Amygdala (tissue), 56 donors: ENCODE measurements at places on chromosomes 4 and X.

DNA sequence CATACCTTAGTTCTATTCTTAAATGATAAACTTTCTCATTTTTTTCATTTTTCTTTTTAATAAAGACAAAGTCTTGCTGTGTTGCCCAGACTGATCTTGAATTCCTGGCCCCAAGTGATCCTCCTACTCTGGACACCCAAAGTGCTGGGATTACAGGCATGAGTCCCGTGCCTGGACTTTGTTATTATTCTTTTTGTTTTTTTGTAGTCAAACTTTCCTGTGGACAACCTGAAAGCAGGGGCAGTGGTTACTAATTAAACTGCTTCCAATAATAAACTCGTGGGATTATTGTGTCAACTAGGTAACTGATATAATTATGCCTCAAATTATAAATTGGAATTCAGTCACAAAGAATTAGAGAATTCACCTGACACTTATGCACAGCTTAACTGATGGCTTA is 107.8 kb upstream of the RAPGEF2 start:
- no peak for DNase-seq

GRCh38 chrX:38881727-38882126 is 80.5 kb downstream of the MID1IP1 start:
- no peak for DNase-seq

DNA sequence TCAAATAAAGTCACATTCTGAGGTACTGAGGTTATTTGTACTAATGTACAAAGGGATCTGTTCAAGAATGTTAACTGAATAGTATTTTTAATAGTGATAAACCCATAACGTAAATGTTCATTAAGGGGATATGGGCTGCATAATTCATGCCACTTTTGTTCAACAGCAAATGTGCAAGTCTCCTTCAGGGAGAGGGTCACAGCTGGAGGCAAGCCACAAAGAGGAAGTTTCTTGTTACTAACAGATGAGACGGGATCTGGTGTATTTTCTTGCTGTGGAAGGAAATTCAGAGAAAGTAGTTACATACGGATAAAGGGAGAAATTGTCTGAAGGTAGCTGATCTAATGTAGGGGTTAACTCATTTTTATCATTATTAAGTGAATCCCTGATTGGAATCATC is 10.0 kb downstream of the ZFP42 start:
- DNase-seq = no peak

DNA sequence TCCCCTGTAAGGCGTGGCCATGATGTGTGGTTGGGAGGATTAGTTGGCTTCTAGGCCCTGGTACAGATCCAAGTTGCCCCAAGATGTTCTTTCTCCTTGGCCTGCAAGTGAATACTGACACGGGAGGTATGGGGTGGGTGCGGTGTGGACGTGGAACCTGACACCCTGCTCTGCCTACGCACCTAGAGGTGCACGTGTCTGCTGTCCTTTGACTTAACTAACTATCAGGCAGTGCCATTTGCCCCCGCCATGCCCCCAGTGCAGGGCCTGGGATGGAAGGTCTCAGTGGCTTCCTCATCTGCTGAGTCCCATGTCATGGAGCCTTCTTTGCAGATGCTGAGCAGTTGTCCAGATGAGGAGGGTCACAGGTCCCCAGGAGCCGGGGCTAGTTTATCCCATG is 90.8 kb downstream of the PSAPL1 start:
- no peak for DNase-seq

- no peak for DNase-seq
Measured at GRCh38 chr4:38279077-38279476, 318.9 kb downstream of the PTTG2 start.

DNA sequence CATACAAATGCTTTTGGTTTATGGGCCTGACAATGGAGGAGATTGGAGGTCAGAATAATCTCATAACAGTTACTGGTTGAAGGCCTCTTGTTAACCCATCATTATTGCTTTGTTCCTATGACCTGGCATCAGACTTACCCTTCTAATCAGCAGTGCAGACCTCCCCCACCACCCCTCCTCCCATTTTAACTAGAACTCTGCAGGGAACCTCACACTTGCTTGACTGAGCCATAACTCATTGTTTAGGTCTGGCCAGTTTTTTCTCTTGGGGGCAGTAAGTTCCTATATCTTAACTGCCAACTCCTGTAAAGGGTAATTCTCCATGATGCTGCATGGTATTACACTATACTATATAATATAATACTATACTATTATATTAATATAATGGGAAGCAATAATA is 609.3 kb downstream of the IL1RAPL1 start:
- no peak for DNase-seq

DNA sequence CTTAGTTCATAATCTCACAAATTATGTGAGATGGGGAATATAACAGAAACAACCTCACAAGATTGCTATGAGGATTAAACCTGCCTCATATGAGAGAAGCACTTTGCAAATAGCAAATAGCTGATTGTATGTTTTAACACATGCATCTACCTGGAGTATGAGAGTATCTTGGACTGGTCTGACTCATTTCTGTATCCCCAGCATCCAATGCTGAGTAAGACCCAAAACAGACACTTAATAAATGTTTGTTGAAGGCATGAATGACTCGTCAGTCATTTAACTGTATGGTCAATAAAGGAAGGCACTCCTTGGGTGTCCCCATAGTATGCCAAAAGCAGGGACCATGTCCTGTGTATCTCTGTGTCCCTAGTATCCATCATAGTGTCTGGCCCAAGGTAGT is 350.9 kb upstream of the F9 start:
- DNase-seq = no peak

DNA sequence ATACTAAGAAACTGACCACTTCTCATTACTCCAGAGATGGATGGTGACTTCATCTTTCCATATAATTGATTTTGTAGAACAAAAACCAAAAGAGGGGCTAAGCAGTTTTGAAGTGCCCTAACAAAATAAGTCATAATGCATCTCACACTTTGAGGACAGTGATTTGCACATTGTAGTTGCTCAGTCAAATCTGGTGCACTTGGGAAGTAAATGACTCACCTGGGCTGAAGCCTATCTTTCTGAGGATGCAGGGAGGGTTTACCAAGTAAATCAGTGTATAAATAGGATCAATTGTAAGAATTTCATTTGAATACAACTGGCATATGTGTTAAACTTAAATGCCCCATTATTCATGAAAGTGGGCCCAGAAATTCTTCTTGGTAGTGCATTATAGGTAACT is 134.2 kb downstream of the DCLK2 start:
- no peak for DNase-seq

DNA sequence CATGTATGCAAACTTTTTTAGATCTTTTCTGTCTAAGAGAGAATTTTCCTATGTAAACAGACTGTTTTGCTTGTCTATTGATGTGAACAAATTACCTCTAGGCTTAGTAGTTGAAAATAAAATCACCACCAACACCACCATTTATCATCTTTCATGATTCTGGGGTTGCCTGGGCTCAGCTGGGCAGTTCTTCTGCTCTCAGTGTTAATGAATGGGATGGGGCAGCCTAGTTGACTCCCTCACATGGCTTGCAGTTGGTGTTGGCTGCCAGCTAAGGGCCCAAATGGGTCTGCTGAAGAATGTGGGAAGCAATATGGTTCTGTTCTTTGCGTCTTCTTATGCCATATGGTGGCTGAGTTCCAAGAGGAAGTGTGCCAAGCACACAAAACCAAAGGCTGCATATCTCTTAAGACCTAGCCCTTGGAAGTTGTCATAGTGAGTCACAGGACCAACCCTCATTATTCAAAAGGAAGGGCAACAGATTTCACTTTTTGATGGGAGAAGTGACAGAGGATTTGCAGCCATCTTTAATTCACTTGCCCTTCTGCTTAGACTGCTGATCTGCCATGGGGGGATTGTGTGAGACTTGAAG is 17.9 kb downstream of the REELD1 start:
- DNase-seq = no peak

GRCh38 chrX:64571011-64571410 is 175.8 kb upstream of the MTMR8 start:
- DNase-seq = no peak

- DNase-seq = no peak
Measured at GRCh38 chrX:131359611-131360010, 70.5 kb upstream of the IGSF1 start.

GRCh38 chr4:188372829-188373228 is 233.6 kb downstream of the TRIML1 start:
- no peak for DNase-seq

DNA sequence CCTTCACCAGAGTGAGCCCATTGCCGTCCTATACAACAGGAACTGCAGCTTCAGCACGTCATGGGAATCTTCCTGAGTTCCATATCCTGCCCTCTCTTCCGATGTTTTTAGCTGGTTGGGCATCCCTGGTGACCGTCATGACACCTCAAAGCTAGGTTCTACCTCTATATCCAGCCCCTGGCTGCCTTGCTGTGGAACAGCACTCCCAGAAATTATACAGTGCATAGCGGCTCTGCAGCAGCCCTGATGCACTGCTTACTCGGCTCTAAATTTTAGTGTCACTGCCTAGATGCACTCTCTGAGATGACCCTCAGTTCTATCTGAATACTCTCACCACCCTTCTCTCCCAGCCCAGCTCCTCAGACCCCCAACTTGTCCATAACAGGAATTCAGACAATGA is 44.3 kb downstream of the ARHGEF38 start:
- DNase-seq = no peak

- no peak for DNase-seq
Measured at GRCh38 chr4:78734441-78735162, 41.5 kb upstream of the BMP2K start.

DNA sequence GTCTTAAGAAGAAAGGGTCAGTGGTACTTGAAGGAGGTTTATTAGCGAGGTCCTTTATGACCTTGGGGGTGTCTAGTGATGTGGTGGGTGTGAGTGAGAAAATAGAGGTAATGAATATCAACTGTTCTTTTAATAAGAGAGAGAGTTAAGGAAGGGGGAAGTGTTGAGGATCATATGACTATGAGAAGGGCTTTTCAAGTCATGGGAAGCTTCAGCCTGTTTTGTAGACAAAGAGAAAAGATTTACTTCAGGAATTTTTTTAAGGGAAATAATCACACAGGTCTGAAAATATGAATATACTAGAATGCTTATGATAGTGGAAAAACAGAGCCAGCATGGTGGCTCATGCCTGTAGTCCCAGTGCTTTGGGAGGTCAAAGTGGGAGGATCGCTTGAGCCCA is 41.3 kb upstream of the MTMR1 start:
- DNase-seq = no peak

GRCh38 chr4:164846566-164846965 is 30.4 kb upstream of the APELA start:
- DNase-seq = no peak

GRCh38 chrX:17736478-17736855 is 826 bp upstream of the SCML1 start:
- no peak for DNase-seq

DNA sequence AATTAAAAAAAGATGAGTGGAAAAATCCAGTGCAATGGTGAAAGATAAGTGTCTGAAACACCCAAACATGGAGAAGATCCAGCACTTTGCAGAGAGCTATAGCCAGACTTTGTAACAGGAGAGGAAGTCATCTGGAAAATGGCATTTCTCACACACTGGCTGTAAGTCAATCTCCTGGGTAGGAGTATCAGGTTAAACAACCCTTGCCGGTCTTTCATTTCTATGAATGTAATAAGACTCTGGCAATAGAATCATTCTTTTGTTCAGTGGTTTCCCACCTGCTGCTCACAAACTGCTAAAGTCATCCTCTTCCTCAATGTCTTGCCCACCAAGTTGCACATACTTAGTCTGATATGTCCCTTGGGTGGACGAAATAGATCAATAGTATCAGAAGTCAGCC is 94.0 kb upstream of the ATP8A1 start:
- no peak for DNase-seq

DNA sequence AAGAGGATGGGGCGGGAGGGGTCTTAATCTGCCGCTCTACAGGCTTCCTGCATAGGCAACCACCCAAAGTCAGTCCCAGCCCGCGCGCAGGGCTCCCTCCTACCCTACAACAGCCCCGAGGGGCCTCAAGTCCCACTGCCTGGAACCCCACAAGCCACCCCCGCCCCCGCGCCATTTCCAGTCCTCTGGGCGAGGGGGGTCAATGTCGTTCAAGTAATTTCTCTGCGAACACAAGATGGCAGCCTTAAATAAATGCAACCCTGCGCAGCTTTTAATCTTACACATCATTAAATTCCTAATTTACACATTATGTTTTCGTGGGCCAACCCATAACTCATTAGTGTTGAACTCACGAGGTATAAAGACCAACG is 92.9 kb downstream of the BCOR start:
- no peak for DNase-seq

- DNase-seq = no peak
Measured at GRCh38 chr4:120286813-120287212, 220.2 kb upstream of the MAD2L1 start.

GRCh38 chrX:11137543-11138139 is 26.5 kb downstream of the HCCS start:
- no peak for DNase-seq

DNA sequence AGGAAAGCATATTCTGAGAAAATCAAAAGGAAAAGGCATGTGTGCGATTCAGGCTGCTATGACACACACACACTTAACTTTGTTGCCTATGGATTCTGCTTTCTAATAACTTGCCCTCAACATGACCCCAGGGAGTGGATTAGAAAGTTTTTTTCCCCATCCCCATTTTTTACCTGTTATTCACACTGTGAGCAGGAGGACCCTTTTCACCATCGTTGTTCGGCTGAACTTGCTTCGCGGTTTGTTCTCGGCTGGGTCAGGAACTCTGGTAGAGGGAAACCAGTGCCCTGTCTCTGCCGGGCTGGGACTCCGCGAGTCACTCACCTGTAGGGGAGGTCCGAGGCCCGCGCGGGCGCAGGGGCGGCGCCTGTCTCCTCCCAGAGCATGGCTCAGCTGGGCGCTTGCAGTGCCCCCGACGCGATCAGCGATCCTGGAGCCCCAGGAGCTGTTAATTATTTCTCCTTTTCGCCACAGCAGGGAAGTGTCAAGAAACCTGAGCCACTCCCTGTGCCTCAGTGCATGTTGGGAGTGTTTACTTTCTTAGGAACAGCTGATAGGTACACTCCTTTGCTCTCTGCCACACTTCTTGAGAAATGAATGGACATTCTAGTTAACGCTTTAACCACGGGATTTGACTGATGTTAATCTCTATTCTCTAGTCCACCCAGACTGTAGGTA is at the start of gene RASSF6:
Gene RASSF6, minus strand, starts transcription at position 322 of the 678 bp plus-strand sequence. CDS start 8,641 bp downstream, outside the sequence.
- DNase-seq = no peak

DNA sequence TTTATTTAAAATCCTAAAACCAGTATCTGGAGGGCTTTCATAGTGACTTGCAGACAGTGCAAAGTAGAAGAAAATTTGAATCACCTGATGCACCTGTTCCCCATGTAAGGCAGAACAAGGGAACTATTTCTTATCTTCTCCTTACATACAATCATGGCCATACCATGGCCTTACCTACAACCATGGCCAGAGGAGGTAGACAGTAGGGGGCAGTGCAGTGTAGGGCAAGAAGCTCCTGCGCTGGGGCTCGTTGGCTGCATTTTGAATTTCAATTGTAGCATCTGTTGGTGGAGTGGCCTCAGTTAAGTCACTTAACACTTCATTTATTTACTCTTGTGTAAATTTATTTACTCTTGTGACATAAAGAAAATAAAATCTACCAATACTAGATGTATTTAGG is 33.0 kb downstream of the GALNTL6 start:
- DNase-seq = peak; percentile 1
